Hindlimb muscle (tissue), 1 donor: ENCODE measurements at places on chromosomes 7 and 10.

GRCh38 chr10:74890460-74890859, 64.1 kb downstream of the KAT6B start:
- DNase-seq, result no peak

DNA sequence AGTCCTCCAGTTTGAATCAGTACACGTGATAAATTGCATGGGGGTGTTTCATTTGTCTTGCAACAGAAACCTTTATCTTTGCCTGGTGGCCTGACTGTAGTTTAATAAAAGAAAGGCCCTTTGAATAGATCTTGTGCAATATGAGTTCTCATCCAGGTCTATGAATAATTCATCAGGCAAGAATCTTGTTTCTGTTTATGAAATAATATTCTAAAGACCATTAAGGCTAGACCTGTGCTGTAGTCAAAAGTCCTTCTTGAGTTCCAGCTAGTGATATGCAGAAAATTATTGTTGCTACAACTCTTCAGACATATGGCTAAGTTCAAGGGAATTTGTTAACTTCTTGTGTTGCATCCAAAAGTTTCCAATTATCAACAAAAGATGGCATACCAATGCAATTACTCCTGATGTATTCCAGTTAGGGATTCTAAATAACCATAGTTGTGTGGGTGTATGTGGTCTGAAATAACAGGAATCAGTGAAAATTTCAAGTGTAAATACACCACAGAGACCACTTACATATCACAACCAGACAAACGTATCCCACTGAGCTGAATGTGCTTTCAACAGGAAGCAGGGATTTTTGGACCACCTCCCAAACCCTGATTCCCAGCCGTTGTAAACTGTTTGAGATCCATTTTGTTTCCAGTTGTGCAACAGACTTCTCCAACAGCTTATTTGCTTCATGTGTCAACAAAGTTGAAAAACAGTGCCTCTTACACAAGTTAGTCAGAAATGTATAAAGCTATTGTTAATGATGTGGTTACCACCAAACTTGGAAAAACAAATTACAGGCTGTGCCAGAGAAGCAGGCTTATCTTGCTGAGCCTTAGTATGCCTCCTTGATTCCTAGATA, 54.7 kb upstream of the BICC1 start:
- DNase-seq, result peak; percentile 64

DNA sequence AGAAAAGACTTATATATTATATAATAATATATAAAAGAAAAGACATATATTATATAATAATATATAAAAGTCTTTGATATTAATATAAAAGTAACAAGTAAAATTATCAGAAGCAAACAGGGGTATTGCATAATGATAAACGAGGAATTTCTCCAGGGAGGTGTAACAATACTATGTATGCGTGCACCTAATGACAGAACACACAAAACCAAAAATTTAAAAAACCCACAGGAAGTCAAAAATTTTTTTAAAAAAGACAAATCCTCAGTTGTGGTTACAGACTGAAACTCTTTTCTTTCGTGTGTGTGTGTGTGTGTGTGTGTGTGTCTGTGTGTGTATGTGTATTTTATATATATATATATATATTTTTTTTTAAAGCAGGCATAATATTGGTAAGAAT, 279.2 kb upstream of the DPP6 start:
- no peak for DNase-seq

GRCh38 chr7:27739301-27739908, 557 bp upstream of the TAX1BP1 start:
- DNase-seq, result no peak

DNA sequence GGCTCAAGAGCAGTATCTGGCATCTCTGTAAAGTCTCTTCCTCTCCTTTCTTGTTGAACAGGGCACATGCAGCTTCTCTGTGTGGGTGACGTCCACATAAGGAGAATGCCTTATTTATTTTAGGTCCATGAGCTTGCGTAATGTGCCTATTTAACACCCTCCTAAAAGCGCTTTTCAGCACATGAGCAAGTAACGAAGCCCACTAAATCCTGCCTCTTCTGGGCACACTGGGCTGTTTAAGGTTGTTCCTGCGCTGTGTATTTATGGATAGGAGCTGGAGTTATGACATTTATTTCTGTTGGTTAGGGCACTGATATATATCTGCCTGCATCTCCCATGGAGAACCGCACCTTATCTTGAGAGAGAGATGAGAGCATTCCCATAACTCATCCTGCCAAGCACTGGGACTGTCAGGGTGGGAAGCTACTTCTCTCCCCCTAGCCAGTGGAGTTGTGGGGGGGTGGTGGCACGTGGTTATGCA, 76.1 kb downstream of the LRRC4 start:
- no peak for DNase-seq

DNA sequence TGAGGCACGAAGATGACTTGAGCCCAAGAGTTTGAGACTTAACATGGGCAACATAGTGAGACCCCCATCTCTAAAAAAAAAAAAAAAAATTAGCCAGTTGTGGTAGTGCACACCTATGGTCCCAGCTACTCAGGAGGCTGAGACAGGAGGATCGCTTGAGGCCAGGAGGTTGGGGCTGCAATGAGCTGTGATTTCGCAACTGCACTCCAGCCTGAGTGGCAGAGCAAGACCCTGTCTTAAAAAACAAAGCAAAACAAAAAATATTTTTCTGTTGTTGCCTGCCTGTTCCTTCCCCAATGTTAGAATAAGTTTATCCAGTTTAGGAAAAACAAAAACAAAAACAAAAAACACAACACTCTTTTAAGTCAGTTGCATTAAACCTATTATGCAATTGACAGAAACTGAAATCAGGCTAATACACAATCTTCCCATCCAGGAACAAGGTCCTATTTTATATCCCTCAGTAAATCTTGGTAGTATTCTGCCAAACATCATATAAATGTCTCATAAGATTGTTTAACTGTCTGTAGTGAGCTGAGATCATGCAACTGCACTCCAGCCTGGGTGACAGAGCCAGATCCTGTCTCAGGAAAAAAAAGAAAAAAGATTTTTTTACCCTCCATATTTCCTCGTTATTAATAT, 4.9 kb downstream of the PILRA start:
- no peak for DNase-seq

DNA sequence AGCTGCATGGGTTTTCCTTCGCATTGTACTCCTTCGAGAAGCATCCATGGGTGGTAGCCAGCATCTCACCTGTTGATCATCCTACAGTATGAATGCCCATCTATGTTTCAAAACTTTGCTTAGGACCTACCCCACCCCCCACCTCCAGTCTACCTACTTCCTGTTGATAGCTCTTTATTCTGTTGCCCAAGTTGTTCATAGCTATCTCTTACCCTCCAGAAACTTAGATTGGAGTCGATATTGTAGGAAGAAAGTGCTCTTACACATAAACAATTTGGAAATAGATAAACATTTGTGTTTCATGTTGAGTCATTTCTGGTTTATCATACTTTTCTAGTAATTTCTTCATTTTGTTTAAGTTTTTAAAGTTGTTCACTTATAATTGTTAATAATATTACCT, 90.1 kb downstream of the FAS start:
- no peak for DNase-seq

- DNase-seq, result no peak
These were observed 42.7 kb downstream of the NRG3 start for GRCh38 chr10:81917666-81918065.

GRCh38 chr10:122224159-122224558, 46.9 kb upstream of the BTBD16 start:
- no peak for DNase-seq

- DNase-seq, result no peak
These were observed 85.5 kb upstream of the LRRN3 start for GRCh38 chr7:111005445-111005844.

DNA sequence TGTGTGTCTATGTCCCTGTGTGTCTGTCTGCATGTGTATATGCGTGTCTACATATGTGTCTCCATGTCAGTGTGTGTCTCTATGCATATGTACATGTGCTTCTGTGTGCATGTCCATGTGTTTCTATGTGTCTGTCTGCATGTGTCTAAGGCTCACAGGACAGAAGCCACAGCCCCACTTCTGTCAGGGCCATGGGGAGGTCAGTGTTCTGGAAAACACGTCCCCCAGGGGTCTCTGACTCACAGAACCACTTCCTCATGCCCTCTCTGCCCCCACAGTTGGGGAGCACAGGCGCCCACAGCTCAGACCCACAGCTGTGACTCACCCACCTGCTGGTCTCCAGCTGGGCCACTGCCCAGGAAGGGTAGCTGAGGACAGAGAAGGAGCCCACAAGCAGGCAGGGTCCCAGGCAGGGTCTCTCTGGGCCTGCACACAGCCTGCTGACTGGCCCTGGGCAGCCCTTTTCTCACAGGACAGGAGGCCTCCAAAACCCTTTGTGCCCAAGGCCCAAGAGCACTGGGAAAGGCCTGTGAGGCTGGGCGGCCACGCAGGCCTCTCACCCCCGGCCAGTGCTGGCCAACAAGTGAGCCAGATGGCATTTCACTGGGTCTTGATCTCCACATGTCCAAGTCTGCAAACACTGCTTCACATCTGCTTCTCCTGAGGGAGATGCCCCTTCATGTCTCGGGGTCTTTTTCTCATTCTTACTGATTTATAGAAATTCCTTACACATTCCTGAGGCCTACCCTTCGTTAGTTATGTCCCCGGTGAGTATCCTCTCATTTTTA, 102.9 kb upstream of the FAM20C start:
- peak; percentile 60 for DNase-seq

GRCh38 chr10:31804352-31804810, 124.2 kb downstream of the ARHGAP12 start:
- no peak for DNase-seq
